ENCODE measurements at places on chromosomes 7 and 10.
A peak's percentile ranks its signal among the peaks of the same experiment; 100 is the strongest.

DNA sequence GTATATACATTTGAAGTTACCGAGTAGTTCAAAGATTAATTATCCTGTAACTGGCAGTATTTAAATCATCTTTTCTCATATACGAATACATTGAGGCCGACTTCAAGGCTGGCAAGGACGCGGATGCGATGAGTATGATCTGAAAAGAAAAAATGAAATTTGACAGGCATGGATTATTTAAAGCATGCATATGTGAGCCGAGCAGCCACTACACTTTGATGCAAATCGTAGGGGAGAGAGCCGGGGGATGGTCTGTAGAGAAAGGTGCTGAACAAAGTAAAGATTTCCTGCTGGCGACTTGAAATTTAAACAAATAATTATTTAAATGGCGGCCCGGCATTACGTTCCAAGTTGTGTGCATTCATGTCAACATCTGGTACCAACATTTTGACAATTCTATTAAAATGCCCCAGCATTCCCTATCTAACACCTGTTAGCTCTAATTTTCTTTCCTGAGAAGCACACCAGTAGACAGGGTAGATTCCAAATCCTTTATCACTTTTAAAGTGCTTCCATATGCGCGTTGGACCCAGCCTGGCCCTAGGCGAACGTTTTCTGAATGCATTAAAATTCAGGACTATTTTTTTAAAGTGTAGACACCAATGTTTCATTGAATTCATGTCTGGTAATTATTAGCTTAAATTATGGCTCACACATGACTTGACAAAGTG, 188.7 kb downstream of the EMX2 start:
- no peak for DNase-seq

DNA sequence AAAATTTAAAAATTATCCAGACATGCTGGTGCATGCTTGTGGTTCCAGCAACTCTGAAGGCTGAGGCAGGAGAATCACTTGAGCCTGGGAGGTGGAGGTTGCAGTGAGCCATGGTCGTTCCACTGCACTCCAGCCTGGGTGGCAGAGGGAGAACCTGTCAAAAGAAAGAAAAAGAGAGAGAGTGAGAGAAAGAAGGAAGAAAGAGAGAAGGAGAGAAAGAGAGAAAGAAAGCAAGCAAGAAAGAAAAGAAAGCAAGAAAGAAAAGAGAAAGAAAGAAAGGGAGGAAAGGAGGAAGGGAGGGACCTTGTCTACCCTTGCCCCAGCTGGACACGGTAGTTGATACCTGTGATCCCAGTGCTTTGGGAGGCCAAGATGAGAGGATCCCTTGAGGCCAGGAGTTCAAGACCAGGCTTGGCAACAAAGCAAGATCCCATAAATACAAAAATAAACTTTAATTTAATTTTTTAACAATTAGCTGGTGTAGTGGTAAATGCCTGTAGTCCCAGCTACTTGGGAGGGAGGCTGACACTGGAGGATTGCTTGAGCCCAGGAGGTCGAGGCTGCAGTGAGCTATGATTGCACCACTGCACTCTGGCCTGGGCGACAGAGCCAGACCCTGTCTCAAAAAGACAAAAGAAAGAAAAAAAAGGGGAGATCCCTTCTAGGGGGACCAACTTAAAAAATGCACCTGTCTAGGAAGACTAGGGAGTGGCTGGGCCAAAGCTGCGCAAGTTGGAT, 9.2 kb downstream of the NYAP1 start:
- DNase-seq: no peak

DNA sequence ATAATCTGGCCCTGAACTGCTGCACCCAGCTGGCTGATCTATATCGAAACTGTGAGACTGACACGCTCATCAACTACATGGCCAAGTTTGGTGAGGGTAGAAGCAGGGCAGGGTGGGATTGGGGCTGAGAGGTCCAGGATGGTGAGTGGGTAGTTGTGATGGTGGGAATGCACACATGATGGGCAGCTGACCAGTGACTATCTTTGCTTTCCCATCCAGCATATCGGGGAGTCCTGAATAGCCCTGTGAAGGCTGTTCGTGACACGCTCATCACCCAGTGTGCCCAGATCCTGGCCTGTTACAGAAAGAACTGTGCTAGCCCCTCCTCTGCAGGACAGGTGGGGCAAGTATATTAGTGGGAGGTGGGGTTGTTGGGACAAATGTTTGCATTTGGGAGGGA, 12.5 kb upstream of the CHCHD1 start:
- DNase-seq: no peak

- no peak for DNase-seq
Observed at GRCh38 chr7:98000356-98000755, 10.4 kb upstream of the OCM2 start.

DNA sequence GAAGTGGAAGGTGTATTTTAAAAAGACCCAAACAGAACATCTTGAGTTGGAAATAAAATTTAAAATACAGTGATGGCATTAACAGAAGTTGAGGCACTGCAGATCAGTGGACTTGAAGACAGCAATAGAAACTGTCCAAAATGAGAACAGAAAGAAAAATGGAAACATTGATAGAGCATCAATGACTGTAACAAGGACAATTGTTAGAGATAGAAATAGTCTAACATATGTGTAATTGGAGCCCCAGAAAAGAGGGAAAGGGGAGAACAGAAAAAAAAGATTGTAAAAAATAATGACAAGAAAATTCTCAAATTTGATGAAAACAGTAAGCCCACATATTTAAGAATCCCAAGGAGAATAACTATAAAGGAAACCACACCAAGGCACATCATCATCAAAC, 29.4 kb downstream of the VKORC1L1 start:
- DNase-seq: no peak

GRCh38 chr10:62880162-62880561, 64.0 kb upstream of the EGR2 start:
- DNase-seq: no peak

- DNase-seq: no peak
Observed at GRCh38 chr7:151088856-151089699, 2.8 kb downstream of the AGAP3 start.

GRCh38 chr10:13525663-13526062, 3.2 kb downstream of the BEND7 start:
- DNase-seq: no peak

- no peak for DNase-seq
Observed at GRCh38 chr10:102470579-102471546, 19.5 kb upstream of the C10orf95 start.

DNA sequence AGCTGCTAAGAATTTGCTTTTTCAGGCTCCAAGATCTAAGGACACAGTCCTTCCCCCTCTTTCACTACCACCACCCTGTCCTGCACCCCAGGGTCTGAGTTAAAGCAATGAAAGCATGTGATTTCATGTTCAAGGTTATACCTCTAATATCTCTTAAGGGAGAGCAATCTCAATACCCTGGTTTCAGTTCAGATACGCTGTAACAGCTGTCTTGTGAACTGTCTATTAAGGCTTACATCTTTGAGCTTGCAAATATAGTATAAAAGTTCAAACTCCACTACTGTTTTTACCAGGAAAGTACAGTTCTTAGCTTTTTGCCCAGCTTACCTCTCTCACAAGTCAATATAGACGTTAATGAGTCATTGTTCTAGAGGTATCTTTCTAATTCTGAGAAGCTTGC, 2.6 kb downstream of the CPVL start:
- DNase-seq: no peak

DNA sequence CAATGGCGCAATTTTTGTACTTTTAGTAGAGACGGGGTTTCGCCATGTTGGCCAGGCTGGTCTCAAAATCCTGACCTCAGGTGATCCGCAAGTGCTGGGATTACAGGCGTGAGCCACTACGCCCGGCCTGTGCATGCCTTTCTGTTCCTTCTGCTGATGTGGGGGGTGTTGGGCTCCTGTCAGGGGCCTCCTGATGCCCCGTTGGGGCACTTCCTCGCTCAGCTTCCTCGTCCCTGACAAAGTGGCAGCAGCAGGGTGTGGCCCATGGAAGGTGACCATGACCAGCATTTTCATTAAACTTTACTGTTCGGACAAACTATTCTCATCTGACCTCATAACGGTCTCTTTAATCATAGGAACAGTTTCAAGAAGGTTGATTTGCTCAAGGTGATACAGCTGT, 69.4 kb downstream of the TBXAS1 start:
- no peak for DNase-seq

DNA sequence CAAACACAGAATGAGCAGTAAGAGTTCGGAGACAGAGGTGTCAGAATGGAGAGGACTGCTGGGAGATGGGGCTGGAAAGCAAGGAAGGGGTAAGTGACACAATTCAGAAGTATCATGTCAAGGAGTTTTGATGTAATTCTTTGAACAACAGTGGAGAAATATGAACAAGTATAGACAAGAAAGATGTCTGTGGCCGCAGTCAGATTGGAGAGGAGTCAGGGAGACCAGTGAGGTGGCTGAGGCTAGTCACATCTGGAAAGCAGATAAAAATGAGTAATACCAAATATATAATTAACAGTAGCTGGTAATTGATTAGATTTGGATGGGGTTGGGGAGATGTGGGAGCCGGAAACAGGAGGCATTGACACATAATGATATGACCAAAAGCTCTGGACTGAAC, 540.9 kb downstream of the SUGCT start:
- no peak for DNase-seq

- DNase-seq: peak; percentile 90
Observed at GRCh38 chr7:154928136-154929005, 74.6 kb downstream of the PAXIP1 start.

- DNase-seq: no peak
Observed at GRCh38 chr10:17790651-17791050, 18.5 kb upstream of the MRC1 start.

GRCh38 chr7:33807779-33808482, 97.4 kb upstream of the BMPER start:
- peak; percentile 21 for DNase-seq

GRCh38 chr7:126450269-126450671, 802.5 kb downstream of the GRM8 start:
- DNase-seq: peak; percentile 3

DNA sequence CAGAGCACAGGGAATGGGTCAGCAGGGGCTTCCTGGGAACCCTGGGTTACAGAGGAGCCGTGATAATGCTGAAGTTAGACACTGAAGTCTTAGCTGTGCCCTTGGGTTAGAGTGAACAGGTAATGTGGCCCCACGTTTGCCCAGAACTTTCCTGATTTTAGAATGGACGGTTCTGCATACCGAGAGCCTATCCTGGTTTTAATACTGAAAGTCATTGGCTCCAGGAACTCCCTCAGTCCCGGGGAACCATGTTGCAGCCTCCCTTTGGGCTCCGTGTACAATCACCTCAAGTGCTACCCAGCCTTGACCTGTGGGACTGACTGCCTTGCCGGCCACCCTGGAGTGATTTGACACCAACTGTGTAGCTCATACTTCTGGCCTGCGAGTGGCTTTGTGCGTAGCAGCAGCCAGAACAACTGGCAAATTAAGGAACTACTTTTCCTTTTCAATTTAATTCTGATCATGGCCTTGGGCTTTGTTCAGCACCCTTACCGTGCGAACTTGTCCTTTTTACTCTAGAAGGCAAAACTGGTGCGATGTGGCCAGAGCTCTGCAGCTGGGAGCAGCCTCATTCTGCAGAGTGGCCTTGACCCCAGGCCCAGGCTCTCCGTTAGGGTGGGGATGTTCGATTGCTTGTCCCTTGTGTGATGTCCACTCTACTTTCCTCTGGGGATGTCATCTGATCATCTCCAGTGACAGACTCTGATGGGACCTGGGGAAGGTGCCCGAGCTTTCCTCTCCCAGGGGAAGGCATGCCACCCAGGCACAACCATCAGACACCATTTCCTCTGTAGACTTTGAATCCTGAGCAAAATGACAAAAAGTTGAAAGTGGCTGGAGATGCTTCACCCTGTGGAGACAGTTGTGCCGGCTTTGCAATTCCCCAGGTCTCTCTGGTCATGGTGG, 265.9 kb downstream of the GLRX3 start:
- DNase-seq: no peak

GRCh38 chr10:25959540-25960232, 25.7 kb downstream of the MYO3A start:
- no peak for DNase-seq

- no peak for DNase-seq
Observed at GRCh38 chr7:36048902-36049240, 104.2 kb upstream of the EEPD1 start.

DNA sequence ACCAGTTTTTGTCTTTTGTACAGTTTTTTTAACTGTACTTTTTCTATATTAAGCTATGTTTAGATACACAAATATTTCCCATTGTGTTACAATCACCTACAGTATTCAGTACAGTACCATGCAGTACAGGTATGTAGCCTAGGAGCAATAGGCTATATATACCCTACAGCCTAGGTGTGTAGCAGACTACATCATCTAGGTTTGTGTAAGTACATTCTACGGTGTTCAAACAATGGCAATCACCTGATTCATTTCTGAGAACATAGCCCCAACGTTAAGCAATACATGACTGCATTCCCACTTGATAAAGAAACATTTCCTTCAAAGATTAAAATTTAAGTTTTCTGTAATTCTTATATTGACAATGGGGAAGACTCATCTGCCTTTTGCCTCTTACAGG, 89.4 kb downstream of the TRIL start:
- DNase-seq: no peak

GRCh38 chr7:17405786-17406185, 107.3 kb downstream of the AHR start:
- no peak for DNase-seq

GRCh38 chr7:128275681-128276080, 34.6 kb downstream of the LEP start:
- no peak for DNase-seq

GRCh38 chr10:117496616-117497028, 45.9 kb upstream of the EMX2 start:
- DNase-seq: peak; percentile 65

GRCh38 chr7:70788276-70788675, 343.7 kb upstream of the GALNT17 start:
- no peak for DNase-seq

GRCh38 chr7:86929293-86930109, 130.0 kb downstream of the ELAPOR2 start:
- no peak for DNase-seq

- no peak for DNase-seq
Observed at GRCh38 chr10:49290131-49290530, 8.8 kb upstream of the C10orf71 start.

- no peak for DNase-seq
Observed at GRCh38 chr7:55043691-55044370, 25.0 kb downstream of the EGFR start.

- peak; percentile 14 for DNase-seq
Observed at GRCh38 chr7:34675749-34676374, 17.8 kb downstream of the NPSR1 start.

DNA sequence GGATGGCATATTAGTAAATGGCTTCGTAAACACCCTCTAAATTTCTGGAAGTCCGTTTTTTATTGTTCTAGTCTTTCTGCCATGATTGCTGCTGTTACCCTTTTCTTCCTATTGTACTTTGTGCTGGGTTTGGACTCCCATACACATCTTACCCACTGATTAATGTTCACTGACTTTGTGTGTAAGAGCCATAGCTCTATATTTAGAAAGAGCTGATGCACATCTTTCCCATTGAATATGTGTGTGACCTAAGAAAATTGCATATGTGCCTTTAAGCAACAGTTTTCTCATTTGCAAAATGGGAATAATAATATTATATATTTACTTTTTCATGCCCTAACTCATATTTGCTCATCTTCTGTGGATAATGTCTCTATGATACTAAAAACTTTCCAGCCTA, 135.8 kb upstream of the DLX6 start:
- DNase-seq: no peak

All from germinal center (tissue), 1 donor.